ENCODE measurements at places on chromosomes 3 and 15.

- DNase-seq = no peak
These were observed 22.7 kb downstream of the CORO2B start for GRCh38 chr15:68601206-68602197.

GRCh38 chr15:40463886-40464545 is 6.8 kb upstream of the CHST14 start:
- no peak for DNase-seq

- no peak for DNase-seq
These were observed at the start of gene CORO2B for GRCh38 chr15:68578980-68579935. CORO2B (plus strand) TSS chr15:68578993; CDS start chr15:68579263, 270 bp downstream.

DNA sequence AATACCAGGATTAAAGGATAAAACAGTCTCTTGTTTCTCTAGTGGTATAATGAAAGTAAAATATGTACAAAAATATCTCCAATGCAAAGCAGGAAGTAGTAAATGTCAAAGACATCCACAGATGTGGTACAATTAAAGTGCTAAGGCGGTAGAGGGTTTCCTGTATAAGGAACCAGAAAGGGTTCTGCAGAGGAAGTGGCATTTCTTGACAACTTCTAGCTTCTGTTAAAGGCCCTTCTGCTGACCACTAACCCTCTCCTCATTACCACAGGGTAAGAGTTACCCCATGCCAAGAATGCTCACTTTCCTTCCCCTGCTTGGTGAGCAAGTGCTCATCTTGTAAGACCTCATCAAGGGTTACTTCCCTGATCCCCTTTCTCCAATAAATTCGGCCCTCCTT is 883.6 kb upstream of the NR2F2 start:
- DNase-seq = no peak

DNA sequence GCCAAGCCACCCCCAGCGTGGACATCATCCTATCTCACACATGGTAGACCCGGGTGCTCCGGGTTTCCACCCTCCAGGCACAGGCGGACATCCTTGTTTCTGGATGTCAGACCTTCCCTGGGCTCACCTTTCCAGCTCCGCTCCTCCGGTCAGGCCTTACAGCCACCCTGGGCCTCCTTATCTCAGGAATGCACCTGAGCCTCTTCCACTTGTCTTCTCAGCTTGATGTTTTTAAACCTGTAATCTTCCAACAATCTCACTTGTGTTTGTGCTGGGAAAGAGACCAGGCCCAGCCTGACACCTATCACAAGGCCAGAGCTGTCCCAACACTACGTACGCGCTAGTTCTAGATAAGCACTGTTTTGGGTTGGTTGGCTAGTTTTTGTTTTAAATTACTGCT is 53.9 kb downstream of the NIPA2 start:
- DNase-seq = no peak

DNA sequence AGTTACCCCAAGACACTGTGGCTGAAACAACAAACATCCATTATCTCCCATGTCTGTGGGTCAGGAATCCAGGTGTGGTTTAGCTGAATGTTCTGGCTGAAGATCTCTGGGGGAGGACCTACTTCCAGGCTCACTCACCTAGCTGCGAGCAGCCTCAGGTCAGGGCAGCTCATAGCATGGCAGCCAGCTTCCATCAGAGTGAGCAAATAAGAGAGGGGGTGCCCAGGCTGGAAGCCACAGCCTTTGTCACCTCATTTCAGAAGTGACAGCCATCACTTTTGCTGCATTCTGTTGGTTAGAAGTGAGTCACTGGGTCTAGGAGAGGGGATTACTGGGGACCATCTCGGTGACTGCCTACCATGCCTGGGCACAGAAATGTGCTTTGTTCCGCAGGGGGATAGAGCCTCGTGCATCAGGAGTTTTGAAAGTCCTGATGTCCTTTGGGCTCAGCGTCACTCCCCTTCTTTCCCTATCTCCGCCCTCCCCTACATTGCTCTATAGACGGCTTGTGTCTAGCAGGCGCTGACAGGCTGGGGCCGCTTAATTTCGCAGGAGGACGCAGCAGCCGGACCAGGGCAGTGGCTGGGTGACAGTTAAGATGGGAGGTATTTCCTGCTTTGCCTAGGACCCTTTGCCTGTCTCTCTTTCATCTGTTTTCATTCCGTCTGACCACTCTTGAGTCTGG is 25.4 kb downstream of the TGM4 start:
- DNase-seq = no peak

GRCh38 chr3:37608061-37608702 is 253.5 kb upstream of the CTDSPL start:
- no peak for DNase-seq

DNA sequence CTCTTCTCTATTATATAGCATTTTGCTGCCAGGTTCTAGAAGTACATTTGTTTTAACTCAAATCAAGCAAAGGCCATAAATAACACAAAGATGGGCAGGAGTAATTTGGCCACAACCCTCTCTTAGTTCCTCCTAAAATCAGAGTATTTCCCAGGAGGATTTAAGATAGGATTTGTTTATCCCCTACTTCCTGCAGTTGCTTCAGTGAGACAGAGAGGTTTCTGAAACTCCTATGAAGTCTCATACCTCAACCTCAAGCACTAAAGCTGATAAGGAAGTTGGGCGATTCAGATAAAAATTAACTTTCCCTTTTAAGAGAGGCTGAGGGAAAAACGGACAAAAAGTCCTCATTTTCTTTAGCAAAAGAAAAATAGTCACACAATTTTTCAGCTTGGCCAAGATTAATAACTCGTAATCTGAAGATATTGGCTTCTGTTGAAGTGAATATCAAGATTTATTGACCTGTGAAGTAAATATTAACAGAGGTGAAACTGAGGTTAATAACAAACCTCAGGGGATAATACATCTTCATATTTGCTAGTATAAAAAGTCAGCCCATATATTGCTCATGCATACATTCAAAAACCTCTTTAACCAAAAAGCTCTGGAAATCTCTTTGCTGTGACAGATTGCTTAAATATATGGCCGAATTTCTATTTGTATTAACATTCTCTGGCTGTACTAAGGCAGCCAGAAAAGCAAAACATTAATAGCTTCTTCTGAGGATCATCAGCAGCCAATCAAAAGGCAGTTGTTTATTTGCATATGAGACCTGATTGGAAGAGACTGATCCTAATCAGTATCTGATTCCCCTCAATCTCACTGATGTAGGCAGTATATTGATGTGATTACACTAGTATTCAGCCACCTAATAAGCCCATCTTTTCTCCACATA is 90.6 kb upstream of the GADL1 start:
- DNase-seq = no peak

DNA sequence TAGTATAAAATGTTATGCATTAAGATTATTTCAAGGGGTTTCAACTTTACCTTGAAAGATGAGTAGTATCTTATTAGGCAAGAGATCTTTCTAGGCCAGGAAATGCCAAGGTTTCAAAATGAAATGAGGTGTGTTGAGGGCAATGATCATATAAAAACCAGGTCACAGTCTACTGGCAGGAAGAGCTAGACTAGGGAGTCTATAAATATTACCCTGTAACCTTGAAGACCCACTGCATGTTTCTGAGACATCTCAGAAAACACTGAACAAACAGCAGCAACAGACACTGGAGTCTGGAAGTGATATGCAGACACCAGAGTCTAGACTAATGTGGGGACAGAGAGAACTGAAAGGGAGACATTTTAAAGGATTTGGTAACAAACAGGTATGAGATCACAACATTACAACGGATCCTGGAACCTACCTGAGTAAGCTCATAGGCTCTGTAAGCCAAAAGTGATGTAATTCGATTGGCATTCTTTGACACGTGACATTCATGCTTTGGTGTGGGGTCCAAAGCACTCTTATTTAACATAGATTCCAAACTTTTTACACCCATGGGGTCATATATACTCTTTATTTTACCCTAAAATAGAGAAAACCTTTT is 15.0 kb downstream of the TASOR start:
- no peak for DNase-seq

DNA sequence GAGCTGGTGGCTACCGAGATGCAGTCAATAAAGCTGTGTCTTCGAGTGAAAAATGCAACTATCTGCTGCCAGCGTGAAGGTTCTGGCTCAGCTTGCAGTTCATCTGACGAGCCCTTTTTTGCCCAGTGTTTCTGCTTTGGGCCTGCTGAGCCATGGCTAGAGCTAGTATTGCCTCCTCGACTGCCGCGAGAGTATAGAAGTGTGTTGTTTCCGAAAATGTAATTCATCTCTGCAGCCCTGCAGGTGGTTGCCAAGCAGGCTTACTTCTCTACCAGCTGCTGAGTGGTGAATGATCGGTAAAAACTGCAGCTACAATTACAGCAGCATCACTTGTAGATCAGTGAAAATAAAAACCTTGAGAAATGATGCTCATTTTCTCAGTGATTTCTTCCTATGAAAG is 114.8 kb downstream of the DLG1 start:
- no peak for DNase-seq

GRCh38 chr3:53426918-53427317 is 67.5 kb upstream of the CACNA1D start:
- no peak for DNase-seq

- no peak for DNase-seq
These were observed 2.6 kb downstream of the ATP8B4 start for GRCh38 chr15:50116477-50116876.

DNA sequence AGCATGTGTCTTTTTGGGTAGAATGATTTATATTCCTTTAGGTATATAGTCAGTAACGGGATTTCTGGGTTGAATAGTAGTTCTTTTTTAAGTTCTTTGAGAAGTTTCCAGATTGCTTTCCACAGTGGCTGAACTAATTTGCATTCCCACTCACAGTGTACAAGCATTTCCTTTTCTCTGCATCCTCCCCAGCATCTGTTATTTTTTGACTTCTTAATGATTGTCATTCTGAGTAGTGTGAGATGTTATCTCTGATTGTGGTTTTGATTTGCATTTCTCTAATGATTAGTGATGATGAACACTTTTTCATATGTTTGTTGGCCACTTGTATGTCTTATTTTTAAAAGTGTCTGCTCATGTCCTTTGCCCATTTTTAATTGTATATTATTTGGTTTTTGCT is 337.6 kb downstream of the EFHB start:
- DNase-seq = no peak

GRCh38 chr15:66169625-66170024 is 83.9 kb downstream of the MEGF11 start:
- no peak for DNase-seq

GRCh38 chr15:26674467-26674866 is 98.4 kb downstream of the GABRB3 start:
- no peak for DNase-seq

GRCh38 chr3:134056464-134056891 is 26.8 kb upstream of the SLCO2A1 start:
- DNase-seq = no peak

DNA sequence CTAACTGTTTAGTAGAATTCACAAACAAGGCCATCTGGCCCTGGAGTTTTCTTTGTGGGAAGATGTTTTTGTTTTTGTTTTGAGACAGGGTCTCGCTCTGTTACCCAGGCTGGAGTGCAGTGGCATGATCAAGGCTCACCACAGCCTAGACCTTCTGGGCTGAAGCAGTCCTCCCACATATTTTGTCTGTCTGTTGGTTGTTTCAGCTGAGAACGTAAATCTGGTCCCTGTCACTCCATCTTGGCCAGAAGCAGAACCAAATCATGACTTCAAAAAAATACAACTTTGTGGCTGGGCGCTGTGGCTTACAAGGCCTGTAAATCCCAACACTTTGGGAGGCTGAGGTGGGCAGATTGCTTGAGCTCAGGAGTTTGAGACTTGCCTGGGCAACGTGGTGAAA is 27.1 kb downstream of the MRAS start:
- DNase-seq = no peak

DNA sequence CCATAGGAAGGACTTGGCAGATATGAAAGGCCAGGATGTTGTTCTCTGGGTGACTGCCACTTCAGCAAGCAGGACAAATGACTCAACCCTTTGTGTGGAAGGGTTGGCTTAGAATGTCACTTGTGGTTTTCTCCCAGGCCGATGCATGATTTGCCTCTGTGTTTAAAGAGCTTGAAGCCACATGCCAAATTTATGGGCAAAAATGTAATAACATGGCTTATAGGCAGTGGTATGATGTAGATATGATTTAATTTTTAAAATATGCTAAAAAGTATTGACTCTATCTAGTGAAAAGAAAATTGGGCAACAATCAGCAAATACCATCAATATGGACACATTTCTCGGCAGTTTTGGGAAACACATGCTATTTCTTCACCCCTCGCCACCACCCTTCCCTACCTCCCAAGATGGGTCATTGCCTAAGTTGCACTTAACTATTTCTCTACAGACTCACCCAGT is 114.6 kb downstream of the CYP19A1 start:
- DNase-seq = no peak

- DNase-seq = no peak
These were observed 742.3 kb upstream of the CBLB start for GRCh38 chr3:106611116-106611515.

- DNase-seq = no peak
These were observed 152.0 kb downstream of the OPA1 start for GRCh38 chr3:193744822-193745684.

DNA sequence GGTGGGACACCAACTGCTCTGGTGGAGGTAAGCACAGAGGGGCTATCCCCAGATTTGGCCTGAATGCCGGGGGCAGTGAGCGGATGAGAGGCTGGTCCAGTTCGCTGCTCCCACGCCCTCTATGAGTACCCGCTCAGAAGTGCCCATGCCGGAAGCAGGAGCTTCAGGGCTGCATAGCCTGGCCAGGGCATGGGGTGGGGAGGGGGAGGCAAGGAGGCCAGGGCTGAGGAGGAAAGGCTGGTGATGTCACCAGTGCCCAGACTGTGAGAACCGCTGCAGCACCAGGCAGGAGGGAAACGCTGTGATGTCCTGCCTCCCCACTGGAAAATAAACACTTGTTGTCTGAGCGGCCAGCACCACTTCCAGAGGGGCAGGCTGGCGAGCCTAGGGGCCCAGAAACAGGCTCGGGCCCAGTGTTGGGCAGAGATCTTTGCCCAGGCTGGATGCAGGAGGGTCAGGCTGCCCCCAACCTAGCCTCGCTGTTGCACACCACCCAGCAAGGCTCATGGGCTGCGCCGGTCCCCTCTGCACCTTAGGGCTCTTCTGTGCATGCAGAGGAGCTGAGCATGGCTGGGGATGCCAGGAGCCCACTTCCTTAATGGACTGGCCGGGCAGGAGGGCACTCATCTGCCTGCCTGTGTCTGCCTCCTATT is 10.9 kb upstream of the DLL4 start:
- no peak for DNase-seq

- no peak for DNase-seq
These were observed 61.1 kb downstream of the FNDC3B start for GRCh38 chr3:172100482-172100881.

DNA sequence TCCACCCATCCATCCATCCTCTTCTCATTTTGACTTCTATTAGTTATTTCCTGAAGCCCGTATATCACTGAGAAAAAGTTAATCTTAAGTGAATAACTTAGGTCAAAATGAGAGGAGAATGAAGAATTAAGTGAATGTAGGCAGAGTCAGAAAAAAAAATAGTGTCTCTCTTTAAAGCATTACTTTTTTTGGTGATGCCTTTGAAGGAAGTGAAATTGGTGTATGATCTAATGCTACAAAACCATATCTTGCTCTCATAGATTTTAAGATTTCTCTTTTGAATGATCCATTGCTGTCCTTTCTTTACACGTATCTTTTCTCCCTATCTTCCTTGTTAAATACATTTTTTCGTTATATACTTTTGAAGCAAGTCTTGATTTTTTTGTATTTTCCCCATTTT is 23.4 kb downstream of the FNDC3B start:
- no peak for DNase-seq

GRCh38 chr3:80050826-80051601 is 283.2 kb upstream of the ROBO1 start:
- DNase-seq = no peak
